ENCODE measurements at places on chromosomes 6 and 20.

GRCh38 chr6:34949636-34950035, 60.6 kb downstream of the ANKS1A start:
- peak; percentile 38 for DNase-seq

DNA sequence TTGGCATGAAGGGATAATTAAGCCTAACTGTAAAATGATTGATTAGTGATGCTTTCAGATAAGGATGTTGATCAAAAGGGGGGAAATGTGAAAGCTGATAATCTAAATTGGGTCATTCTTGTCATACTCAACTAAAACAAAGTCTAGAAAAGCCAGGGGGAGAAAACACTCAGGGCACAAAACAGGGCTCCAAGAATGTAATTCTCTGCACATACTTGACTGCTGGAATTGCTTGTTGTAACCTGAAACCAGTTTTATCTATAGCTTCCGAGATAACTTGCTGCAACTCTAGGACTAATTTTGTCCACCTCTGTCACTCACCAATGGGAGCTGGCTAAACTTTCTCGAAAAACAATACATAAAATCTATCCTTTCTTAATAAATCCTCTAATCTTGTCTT, 310.3 kb downstream of the CLVS2 start:
- no peak for DNase-seq

- DNase-seq, result no peak
Observed at GRCh38 chr6:159695984-159696383, 2.9 kb upstream of the SOD2 start.

DNA sequence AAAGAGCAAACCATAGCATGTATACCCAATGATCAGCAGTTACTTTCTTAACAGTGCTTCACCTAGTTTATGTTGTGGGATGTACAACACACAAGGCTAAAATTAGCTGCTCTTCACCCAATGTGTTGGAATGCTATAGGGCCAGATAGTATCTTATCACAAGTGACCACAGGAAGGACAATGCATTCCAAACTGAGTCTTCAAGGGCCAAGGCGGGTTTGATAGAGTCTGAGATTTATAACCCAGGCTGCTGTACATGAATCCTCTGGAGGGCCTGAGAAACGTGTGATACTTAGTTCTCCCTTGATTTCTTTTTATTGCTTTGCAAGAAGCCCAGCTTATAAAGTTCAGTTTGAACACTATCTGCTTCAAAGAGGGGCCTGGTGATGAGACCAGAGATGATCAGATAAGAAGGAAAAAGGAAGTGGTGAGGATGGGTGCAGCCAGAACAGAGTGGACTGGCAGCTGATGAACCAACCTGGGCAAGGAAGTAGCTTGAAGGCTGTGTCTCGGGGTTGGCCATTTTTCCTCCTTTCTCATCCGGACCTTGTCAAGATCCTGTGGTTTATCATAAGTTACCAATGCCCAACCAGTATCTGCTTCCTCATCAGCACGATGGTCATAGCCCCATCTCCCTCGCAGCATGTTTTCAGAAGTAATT, 62.2 kb upstream of the BMP2 start:
- no peak for DNase-seq

- DNase-seq, result no peak
Observed at GRCh38 chr6:17365961-17366360, 27.4 kb upstream of the CAP2 start.

GRCh38 chr6:158284007-158284875, 28.0 kb upstream of the TULP4 start:
- DNase-seq, result no peak

GRCh38 chr6:169853196-169854082, 102.0 kb downstream of the ERMARD start:
- peak; percentile 73 for DNase-seq

DNA sequence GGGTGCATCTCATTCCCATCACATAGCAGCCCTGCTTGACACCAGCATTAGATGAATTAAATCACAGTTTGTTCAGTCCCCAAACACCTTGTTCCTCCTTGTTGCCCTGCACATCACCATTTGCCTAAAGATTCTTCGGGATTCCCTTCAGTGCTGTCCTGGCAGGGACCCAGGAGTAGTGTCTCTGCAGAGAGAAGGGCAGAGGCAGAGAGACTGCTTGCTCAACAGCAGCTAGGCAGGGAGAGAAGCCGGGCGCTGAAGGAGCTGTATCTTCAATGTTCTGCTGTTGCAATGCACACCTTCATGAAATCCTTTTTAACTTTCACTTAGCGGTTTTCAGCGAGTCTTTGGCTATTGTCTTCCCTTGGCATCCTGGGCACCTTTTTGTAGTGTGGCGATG, 362.9 kb downstream of the FARS2 start:
- DNase-seq, result no peak

- no peak for DNase-seq
Observed at GRCh38 chr6:138275976-138276375, 57.7 kb upstream of the PBOV1 start.

DNA sequence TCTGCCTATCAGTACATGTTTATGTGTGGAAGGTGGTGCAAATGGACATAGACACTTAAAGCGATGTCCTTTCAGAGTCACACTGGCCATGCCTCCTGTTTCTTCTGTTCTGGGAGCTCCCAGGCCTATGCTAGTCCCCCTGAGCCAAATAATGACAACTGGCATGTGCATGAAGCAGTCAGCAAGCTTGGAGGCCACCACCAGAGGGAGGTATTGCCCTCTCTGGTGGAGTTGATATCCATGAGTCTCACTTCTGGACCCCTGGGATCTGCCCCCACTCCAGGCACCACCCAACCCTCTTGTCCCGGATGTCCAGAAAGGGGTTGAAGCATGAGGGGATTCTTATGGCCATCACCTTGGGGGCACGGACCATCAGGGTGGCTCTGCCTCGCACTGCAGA, 172.2 kb downstream of the AIG1 start:
- no peak for DNase-seq

DNA sequence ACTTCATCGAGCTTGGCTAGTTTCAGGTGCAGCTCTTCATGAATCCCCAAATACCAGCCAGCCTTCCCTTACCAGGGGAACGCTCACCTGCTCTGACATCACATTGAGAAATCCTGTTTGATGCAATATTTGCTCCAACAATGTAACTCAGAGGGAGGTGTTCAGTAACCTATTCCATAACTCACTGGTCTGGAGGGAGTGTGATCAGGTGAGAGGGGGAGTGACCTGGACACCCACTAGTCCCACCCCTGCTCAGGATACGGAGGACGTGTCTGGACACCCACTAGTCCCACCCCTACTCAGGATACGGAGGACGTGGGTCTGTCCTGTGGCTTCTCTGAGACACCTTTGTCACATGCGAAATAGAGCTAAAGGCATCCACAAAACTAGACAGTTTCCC, 70.3 kb downstream of the HUS1B start:
- DNase-seq, result no peak

DNA sequence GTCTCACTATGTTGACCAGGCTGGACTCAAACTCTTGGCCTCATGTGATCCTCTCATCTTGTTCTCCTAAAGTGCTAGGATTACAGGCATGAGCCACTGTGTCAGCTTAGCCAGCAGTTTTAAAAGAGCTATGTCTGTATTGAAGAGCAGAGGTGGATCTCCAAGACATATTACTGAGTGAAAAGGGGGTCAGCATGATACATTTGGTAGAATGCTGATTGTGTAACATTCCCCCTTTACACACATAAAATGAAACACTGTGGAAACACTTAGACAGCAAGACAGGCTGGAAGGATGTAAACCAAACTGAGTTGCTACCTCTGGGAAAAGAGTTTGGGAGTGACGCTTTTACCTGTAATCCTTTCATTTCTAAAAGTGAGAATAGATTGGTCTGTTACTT, 1.7 kb upstream of the RIPOR3 start:
- no peak for DNase-seq

DNA sequence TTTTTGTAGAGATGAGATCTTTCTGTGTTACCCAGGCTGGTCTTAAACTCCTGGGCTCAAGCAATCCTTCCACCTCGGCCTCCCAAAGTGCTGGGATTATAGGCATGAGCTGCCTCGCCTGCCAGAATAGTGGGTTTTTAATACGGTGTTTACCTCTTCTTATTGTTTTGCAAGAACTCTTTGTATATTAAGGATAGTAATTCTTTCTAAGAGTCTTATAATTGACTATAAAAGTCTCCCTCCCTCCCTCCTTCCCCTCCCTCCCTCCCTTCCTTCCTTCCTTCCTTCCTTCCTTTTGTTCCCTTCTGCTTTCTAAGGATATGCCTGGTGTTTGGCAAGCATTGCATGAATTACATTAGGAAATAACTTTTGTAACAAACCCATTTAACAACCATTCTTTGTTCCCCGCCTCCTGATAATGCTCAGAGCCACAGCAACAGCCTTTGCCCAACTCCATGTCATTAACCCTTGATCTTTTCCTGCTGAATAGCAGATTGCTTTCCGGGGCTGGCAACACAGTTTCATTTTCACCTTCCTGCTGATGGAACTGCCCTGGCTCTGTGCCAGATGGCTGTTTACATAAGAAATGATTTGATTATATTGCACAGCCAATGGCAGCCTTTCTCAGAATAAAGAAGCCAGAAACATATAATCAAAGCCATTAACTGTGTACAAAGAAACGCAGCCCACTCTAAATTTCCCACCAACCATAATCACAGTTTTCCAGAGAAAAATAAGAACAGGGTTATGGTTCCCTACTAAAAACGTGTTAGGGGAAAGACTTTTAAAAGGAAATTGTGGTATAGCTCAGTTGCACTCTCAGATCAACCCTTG, 143.7 kb upstream of the PTPN1 start:
- DNase-seq, result peak; percentile 92

DNA sequence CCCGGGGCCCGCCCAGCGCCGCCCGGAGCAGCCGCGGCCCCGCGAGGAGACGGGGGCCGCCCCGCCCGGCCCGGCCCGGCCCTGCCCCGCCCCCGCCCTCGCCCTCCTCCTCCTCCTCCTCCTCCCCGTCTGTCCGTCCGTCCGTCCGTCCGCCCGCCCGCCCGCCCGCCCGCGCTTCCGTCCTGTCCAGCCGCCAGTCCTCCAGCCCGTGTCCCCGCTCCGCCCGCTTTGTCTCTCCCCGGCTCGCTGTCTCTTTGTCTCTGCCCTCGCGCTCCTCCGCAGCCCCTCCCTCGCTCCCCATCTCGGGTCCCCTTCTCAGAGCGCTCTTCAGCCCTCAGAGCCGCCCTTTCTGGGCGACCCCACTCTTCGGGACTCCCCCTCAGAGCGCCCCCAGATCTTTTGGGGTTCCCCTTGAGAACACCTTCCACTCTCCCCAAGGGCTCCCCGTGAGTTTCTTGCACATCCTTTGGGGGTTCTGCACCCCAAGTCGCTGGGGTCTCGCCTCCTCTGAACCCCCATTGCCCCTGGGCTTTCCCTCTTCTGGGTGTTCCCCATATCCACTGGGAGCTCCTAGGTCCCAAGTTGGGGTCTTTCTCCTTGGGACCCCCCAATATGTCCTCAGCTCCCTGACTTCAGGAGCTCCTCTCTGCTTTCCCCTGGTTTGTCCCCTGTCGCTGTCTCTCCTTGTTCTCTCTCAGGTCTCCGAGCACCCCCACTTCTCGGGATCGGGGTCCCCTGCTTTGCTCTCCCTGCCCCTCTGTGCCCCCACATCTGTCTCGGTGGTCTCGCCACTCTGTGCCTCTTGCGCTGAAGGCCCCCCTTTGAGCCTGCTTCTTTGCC, 79.5 kb upstream of the MYL9 start:
- DNase-seq, result peak; percentile 38

GRCh38 chr20:45752746-45753145, 30.6 kb downstream of the SPINT4 start:
- DNase-seq, result no peak

All from NCI-H1436 (cell line).